ENCODE measurements at places on chromosomes 3 and 15.
A peak's percentile ranks its signal among the peaks of the same experiment; 100 is the strongest.

DNA sequence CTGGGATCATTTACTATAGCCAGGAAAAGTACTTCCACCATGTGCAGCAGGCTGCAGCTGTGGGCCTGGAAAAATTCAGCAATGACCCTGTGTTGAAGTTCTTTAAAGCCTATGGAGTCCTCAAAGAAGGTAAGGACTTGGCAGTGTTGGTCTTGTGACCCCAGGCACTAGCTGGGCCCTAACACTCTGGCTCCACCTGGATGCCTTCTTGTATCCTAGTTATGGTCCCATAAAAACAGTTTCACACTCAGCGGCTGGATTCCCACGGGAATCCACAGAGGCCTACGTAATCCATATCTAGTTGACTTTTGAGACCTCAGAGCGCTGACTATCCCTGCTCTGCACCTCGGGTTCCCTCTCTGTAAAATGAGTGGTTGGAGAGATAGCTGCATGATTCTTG is 1.6 kb downstream of the TTC21A start:
- no peak for DNase-seq

GRCh38 chr3:44509393-44509921 is 32.0 kb upstream of the ZNF445 start:
- no peak for DNase-seq

DNA sequence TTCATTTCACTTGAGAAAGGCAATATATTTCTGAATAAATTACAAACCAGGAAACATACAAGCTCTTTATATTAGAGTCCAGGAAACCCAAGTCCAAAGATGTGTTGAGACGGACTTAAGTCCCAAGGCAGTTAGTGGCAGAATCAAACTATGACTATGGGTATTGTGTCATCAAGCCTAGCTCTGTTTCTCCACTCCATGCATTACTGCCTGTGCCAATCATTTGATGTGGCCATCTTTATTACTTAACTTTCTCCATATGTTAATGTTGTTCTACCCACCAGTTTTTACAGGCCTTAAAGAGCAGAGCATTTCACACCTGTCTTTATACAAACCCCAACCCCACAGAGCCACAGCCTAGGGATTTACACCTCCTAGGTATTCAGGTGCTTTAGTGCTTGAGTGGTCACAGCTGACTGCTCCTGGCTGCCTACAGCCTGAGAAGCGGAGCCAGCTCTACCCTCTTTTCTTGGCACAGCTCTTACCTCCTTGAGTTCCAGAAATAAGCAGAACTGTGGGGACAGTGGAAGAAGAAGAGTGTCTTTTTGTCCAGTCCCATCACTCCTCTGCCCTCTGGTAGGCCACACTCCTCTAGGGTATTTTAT is 92.1 kb downstream of the DTWD1 start:
- no peak for DNase-seq

- DNase-seq: no peak
These were observed 301 bp downstream of the PCBP4 start for GRCh38 chr3:51966922-51967383.

DNA sequence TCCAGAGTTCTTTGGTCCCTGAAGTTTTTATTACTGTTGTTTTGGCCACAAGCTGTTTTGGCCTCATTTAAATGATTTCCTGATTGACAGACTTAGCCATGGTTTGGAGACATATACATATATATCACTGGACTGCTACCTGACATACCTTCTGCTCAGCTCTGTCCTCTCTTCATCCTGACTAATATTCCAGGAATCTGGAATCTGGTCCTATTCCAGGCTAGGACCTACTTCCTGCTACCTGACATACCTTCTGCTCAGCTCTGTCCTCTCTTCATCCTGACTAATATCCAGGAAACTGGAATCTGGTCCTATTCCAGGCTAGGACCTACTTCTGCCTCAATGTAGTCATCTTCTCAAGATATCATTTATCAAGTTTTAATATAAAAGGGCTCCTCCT is 724.4 kb upstream of the ROBO1 start:
- DNase-seq: no peak

GRCh38 chr3:52782412-52783210 is 5.2 kb downstream of the ITIH1 start:
- no peak for DNase-seq

DNA sequence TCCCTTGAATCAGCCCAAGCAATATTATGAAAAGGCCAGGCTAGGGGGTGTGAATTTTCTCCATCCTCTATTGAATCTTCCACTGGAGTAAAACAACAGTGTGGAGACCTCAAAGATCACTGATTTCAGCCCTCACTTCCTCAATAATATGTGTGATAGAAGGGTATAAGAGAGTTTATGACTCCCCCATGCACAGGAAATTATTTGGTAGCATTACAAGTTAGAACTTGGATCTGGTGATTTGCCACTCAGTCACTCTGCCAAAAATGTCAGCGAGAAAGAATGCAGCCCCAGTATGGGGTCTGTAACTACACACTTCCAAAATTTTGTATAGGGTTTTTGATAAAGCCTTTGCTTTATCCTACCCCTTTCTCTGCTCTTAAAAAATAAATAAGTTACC is 81.0 kb upstream of the KCNMB2 start:
- no peak for DNase-seq

- DNase-seq: no peak
These were observed 8.1 kb upstream of the MINDY4B start for GRCh38 chr3:150913133-150913922.

DNA sequence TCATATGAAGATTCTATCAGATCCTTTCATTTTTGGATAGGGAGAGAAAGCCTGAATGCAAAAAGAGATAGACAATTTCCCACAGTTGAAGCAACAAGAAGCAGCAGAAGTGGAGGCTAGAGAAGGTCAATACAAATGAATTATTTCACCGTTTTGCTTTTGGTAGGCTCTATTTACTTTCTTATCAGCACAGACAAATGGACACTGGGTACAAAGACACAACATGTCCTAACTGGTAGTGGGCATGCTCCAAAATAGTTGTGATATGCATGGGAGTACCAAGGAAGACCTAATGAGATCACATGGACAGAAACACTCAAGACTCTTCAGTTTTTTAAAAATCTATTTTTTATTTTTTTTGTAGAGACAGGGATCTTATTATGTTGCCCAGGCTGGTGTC is 99.4 kb downstream of the XRN1 start:
- DNase-seq: no peak

- no peak for DNase-seq
These were observed 143.4 kb upstream of the KBTBD8 start for GRCh38 chr3:66854601-66855151.

GRCh38 chr3:154844863-154845262 is 235.3 kb upstream of the MME start:
- DNase-seq: no peak

DNA sequence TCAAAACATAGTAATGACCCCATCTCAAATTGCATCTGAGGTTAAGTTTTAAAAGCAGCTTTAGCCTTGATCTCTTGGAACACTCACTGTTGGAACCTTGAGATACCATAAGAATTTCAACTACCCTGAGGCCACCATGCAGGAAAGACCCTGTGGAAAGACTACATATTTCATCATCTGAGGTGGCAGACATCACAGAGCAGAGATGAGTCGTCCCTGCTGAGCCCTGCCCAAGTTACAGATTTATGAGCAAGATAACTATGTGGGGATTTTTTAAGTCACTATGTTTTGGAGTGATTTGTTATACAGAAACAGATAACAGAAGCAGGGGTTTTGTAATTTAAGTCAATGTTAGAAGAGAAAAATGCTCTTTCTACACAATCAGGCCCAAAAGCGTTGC is 168.4 kb downstream of the STAC start:
- DNase-seq: no peak

DNA sequence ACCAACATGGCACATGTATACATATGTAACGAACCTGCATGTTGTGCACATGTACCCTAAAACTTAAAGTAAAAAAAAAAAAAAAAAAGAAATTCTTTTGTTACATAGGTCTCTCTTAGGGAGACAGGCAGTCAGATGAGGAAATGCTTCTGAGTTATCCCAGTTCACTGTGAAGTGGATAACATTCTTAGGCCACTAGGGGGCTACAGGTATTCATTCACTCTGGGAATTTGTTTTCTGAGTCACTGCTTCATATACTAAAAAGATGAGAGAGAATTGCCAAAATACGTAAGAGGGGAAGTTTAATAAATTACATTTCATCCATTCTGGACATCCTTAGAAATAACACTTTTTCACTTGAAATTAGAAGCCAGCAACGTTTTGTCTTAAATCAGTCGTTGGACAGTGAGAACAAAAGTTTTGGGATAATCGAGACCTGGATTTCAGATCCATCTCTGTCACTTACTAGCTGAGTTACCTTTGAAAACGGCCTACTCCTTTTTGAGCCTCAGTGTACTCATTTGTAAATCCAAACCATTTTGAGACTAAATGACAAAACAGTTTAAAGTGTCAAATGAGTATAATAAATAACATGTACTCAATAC is 738.4 kb upstream of the ALCAM start:
- DNase-seq: no peak

- DNase-seq: no peak
These were observed 283.1 kb downstream of the NFKBIZ start for GRCh38 chr3:102132370-102132769.

GRCh38 chr15:52112203-52112750 is 298 bp downstream of the BCL2L10 start:
- peak; percentile 4 for DNase-seq

DNA sequence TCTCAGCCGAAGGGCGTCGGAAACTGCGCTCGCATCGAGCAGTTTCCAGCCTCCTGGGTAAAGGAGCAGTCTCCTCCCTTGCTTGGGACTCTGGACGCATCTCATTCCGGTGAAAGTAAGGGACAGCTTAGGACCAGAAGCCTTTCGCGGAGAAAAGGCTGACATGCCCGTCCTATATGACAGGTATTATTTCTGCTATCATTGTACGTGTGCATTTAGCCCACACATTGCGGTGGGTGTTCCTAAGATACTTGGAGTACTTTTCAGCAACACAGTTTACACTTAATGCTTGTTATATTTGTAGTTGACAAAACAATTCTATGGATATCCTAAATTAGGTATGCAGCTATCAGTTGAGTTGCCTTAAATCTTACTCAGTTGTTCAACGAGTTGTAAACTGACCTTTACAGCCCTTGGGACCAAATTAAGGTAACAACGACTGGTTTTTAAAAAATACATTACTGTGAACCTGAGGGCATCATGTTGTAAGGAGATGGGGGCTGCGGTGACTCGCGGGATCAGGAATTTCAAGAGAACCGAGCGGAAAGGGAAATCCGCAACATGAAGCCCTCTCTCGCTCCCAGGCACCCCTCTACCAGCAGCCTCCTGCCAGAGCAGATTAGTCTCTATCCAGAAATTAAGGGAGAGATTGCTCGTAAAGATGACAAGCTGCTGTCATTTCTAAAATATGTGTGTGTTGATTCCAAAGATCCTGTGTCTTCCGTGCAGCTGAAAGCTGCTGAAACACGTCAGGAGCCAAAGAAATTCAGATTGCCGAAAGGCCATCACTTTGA is 632 bp upstream of the COPS2 start:
- DNase-seq: no peak

- DNase-seq: no peak
These were observed 58.0 kb downstream of the MCF2L2 start for GRCh38 chr3:183370391-183370790.

DNA sequence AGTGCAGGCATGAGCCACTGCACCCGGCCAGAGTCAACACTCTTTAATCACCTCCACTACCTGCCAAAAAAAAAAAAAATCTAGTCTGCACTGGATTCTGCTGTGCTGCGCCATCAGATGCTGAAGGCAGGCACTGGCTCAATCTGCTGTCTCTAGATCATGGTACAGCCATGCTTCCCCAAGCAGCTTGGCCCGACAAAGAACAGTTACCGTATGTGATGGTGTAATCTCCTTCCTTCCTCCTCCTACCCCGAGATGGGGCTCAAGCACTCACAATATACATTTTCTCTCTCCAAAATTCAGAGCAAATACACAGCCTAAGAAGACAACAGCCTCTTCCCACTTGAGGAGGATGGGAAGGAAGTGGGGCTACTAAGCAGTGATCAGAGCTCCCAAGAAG is 45.1 kb downstream of the DAPK2 start:
- no peak for DNase-seq

- no peak for DNase-seq
These were observed 155.1 kb upstream of the TBL1XR1 start for GRCh38 chr3:177352424-177352823.

- DNase-seq: no peak
These were observed 1081.5 kb downstream of the PLOD2 start for GRCh38 chr3:145079436-145079835.

DNA sequence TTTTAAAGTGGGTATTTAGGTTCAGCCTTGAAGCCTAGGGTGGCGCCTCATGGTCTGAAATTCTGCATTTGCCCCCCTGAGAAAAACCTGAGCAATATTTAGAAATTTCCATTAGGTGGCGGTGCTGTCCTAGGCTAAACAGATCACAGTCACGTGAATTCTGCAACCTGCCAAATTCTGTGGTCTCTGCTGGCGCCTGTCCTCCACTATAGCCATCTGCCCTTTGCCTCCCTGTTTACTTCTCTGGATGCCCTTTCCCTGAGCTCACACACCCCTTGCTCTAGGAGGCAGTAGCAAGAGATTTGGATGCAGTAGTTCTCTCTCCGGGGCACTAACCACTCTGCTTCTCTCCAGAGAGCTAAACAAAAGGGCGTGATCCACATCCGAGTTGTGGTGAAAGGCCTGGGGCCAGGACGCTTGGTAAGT is 9.1 kb downstream of the MRPS11 start:
- no peak for DNase-seq

GRCh38 chr3:9079676-9080075 is 116.4 kb upstream of the RAD18 start:
- DNase-seq: no peak

DNA sequence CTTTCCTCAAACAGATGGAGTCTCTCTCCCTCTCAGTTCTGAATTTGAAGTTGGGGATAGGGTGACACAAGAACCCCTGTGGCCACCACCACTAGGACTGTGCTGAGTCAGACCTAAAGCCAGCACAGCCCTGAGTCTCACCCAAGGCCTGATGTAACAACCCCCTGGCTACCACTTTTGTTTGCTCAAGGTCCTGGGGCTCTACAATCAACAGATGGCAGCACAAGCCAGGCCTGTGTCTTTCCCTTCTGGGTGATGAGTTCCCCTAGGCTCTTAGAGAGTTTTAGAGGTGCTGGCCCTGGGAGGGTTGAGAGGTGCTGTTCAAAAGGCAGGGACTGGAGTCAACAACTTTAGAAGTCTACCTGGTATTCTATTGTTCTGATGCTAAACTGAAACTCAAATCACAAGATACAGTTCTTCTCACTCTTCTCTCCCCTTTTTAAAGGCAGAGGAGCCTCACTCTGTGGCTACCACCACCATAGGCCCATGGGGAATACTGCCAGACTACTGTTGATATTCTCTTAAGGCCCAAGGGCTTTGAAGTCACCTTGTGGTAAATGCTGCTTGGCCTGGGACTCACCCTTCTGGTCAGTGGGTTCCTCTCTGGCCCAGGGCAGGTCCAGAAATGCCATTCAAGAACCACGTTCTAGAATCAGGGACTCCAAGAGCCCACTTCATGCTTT is 6.5 kb downstream of the OR5K4 start:
- DNase-seq: no peak

All from stimulated activated CD8-positive, alpha-beta memory T cell treated with anti-CD3 and anti-CD28 coated beads, Interleukin-2, amount 100 ng/mL, for 1 hour (primary cell).